ENCODE measurements at places on chromosomes 3 and 15.

GRCh38 chr3:4826237-4827100 lies 152.8 kb upstream of the BHLHE40 start:
- peak; percentile 51 for DNase-seq

DNA sequence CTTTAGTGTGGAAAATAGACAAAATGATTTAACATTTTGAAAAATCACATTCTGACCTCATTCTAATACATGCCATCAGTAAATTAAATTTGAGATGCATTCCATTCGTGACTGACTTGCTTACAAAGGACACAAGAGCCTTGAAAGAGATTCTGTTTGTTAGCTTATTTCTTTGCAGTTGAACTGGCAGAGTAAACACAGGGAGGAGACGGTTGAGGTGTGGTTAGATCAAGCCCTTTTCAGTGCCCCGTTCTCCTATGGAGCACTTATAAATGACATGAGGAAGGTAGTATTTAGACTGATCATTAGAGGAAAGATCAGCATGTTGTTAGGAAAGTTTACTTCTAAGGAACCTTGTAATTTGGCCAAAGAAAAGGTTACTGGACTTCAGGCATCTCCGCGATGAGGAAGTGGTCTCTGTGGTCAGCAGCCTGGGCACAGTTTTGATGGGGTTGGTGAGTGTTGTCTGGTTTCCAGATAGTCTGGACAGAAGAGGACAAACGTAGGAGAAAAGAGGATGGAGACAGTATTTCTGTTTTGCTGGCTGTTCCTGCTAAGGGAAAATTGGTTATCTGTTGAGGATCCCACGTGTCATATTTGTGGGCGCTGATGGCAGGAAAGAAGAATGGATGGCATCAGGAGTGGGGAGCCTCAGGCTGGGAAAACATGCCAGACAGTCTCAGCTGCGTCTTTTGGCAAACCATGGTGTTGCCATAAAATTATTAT lies 328.9 kb upstream of the TBL1XR1 start:
- DNase-seq, result no peak

- DNase-seq, result no peak
These were observed 733.2 kb upstream of the GOLIM4 start for GRCh38 chr3:168828943-168829342.

- DNase-seq, result no peak
These were observed 24.9 kb downstream of the SIAH2 start for GRCh38 chr3:150737874-150738679.

- no peak for DNase-seq
These were observed 20.5 kb downstream of the ALCAM start for GRCh38 chr3:105387122-105387751.

- no peak for DNase-seq
These were observed 4.2 kb upstream of the RPS17 start for GRCh38 chr15:82544431-82544830.
